Islet precursor cell (in vitro differentiated cells): ENCODE measurements at places on chromosomes 6 and 20.

GRCh38 chr20:62448038-62448437 lies 20.7 kb upstream of the RBBP8NL start:
- no peak for DNase-seq

- DNase-seq: no peak
Observed at GRCh38 chr20:10332656-10333415, 101.2 kb downstream of the MKKS start.

- peak; percentile 57 for DNase-seq
Observed at GRCh38 chr6:113672491-113673149, 184.5 kb upstream of the MARCKS start.

DNA sequence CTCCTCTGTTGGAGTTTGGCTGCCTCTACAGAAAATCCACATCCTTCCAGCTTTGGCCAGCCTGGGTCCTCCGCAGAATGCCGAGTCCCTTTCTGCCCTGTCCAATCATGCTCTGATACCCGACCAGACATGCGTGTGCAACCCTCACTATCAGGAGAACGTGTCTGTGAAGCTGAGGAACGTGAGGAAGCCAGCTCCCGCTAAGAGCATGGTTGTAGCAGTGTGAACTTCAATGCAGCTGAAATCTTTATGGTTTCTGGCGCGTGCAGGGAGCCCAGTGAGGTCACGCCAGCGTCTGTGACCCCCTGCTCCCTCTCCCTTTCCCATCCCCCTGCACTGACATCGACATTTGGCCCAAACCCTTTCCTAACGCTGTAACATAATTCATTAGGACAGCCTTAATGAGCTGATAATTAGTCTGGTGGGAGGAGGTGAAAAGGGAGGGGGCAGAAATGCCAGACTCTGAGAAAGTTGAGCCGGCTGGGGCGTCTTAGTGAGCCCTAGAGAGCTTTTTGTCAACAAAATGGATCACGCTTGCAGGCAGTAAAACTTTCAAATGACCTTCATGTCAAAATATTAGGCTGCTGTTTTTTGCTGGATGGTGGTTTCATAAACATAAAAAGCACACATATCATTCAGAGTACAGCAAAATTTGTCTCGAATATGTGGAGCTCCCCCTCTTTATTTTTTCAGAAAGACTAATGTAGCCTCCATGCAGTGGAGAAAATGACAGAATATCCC lies 423.3 kb downstream of the QKI start:
- peak; percentile 57 for DNase-seq

GRCh38 chr6:89853068-89853467 lies 23.4 kb downstream of the CASP8AP2 start:
- no peak for DNase-seq

DNA sequence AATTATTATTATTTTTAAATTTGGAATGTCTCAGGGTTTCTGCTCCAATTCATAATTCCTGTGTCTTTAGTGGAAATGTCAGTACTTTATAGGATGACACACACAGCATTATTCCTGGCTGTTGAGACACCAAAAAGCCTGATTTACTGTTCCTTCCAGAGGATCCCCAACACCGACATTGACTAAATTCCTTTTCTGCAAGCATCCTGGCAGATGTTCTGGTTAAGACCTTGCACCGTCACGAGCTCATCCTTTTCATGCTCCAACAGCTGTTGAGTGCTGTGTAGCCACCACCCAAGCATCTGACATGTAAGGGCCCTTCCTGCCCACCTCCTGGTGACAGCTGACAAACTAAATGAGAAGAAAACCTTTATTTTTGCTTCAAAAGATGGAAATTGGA lies 284.3 kb upstream of the SULF2 start:
- DNase-seq: no peak

- DNase-seq: peak; percentile 88
Observed at GRCh38 chr6:26272171-26272637, 92.8 kb upstream of the BTN3A2 start.
